D341Med (cell line): ENCODE measurements at places on chromosomes 6 and 20.

DNA sequence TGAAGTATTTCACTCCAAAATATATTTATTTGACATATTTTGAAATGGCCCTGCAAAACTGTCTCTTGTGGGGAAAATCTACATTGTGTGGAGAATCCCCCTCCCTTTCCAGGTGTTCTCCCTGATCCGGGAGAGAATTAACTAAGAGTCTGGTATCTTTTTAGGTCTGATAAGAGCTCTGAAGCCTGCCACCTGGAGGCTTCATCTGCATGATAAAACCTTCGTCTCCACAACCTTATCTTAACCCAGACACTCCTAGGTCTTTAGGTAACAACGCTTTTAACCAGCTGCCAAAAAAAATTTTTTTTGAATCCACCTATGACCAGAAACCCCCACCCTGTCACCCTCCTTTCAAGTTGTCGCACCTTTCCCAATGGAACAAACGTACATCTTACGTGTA lies 43.0 kb downstream of the FAM184A start:
- no peak for DNase-seq

DNA sequence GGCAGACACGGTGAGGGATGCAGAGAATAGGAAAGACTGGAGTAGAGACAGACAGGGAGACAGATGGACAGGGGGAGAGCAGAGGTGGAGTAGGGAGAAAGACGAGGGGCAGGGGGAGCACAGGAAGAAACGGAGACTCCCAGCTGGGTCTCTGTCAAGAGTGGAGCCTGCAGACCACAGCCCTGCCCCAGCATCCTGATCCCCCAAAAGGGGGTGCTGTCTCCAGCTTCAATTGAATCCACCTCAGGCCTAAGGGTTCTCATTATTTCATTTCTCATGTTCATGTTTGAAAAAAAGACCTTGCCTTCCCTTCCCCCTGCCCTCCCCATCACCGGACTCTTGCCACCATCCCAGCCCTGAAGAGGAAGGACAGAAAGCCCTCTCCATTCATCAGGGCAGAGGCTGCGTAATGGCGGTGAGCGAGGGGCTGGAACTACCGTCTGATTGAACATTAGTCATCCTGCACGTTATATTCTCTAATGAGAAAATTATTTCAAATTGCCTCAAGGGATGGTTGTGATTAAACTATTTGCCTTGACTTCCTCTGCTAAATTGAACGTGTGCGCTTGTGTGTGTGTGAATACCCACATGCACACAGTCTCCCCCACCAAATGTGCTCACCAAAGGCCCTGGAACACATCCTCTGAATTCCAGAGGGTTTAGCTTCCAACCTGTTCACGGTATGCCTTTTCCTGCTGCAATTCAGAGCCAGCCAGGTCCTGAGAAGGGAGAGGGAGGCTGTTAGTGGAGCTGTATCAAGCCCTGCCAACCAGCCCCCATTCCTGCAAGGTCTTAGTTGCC lies 98.3 kb downstream of the CDC5L start:
- DNase-seq: no peak

GRCh38 chr6:135331002-135331401 lies 149.9 kb downstream of the MYB start:
- DNase-seq: no peak

GRCh38 chr6:19395316-19395715 lies 441.9 kb upstream of the ID4 start:
- DNase-seq: no peak
